ENCODE measurements at places on chromosomes 5 and 9. TPM values are rescaled to one million over a fixed set of nuclear protein-coding genes. Genes with fewer than 3 reads are reported as not detected.

Gene PCDHA7
- 0.88 TPM for total RNA-seq

Gene SHISAL2B
- total RNA-seq: not detected

Gene GABRP
- total RNA-seq: not detected

Gene CCDC69
- total RNA-seq: 0.78 TPM

DNA sequence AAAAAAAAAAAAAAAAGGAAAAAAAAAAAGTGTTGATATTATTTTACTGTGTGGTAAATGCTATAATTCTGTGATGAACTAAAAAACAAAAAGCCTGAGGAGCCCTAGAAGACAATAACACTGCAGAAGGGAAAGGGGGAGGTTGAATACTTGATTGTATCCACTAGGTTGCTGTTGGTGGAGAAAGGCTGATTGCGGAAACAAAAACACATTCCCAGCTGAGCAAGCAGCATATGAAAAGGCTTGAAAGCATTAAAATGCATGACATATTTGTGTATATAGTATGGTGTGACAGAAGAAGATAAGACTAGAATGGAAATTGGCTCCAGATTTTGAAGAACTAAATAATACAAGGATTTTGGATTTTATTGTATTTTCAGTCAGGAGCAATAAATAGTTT is 8.9 kb downstream of the RABGAP1 start:
- no peak for DNase-seq

- DNase-seq: no peak
Observed at GRCh38 chr5:116133281-116133680, 48.5 kb downstream of the COMMD10 start.

- peak; percentile 18 for DNase-seq
Observed at GRCh38 chr5:167861129-167861927, 430.1 kb upstream of the WWC1 start.

DNA sequence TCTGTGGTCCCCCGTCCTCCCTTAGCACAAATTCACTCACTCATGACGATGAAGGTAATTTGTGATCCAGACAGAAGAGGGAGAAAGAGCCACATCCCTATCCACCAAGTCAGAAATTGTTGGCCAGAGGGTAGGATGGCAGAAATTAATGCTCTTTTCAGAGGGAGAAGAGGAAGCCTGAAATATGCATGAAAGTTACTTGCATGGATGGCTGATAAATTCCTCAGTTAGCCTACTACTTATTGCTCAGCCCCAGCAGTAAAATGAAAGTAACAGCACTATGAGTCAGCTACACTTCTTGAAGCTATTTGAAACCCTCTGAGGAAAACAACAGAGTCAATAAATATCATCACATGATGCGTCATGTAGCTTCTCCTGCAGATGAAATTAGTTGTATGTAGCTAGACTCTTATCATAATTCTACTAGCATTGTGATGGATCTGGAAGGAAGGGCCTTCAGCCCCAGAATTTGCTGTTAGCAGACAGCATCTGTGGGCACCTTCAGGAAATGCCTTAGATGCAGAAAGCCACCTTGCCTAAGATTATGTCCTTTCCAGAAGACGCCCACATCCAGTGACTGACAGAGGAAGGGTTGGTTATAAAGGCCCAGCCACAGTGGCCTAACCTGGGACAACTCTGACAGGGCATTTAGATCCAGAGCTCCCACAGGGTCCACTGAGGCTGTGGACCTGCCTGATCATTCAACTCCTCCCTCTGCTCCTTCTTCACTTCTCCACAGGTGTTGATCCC is 81.2 kb upstream of the CCDC112 start:
- peak; percentile 74 for DNase-seq

Measured in RPMI7951 (cell line).